ENCODE measurements at places on chromosomes 1 and 21.

DNA sequence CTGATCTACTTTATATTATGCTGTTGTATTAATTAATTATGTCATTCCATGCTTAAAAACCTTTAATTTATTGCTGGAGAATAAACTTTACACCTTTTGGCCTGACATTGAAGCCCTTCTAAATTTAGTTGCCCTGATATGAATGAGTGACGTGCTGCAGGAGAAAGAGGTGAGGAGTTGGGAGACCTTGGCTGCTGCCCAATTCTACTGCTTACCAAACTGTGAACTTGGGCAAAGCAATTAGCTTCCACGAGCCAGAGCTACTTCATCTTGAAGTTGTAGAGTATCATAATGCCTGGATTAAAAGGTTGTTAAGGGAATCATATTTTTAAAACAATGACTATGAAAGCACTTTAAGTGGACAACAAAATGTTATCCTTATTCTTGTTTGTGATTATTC, 126.8 kb upstream of the DEPDC1 start:
- no peak for DNase-seq

DNA sequence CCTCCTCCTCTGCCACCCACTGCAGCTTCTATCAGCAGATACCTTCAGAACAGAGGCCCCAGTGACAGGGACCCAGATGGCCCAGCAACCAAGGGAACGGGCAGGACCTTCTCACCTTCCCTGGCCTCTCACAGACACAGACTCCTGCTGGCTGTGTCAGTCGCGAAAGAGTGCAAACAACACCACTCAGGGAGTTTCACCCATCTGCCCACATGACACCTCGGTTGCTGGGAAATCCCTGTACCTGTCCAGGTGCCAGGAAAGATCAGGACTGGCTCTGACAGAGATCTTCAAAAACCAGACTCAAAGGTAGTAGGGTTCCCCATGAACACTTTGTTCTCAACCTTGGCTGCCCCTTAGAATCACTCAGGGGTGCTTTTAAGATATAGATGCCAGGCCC, 83.5 kb upstream of the HIVEP3 start:
- DNase-seq: no peak

DNA sequence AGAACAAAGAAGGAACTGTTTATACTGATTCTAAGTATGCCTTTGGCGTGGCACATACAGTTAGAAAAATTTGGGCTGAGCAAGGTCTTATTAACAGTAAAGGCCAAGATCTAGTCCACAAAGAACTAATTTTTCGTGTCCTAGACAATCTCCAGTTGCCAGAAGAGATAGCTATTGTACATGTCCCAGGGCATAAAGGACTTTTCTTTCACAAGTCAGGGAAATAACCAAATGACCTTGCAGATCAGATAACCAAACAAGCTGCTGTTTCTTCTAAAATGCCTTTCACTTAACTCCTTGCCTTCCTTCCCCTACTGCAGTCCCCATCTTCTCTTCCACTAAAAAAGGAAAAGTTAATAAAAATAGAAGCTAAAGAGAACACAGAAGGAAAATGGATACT, 4.0 kb downstream of the TEX50 start:
- DNase-seq: no peak

DNA sequence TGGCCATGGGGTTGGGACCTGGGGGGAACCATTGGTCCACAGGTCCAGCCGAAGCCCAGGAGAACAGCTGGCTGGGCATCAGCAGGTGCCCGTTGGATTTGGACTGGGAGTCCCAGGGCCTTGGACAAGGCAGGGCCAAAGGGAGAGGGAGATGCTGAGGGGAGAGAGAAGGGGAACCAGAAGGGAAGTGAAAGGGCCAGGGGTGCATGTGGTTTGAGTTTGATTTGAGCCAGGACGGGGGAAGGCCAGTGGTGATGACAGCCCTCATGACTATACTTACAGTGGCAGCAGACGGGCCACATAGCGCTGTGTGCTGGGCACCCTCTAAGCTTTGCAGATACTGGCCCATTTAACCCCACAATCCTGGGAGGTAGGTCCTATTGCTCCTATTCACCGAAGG, 18.8 kb downstream of the AGRN start:
- DNase-seq: no peak

- DNase-seq: no peak
Observed at GRCh38 chr1:22487781-22488180, 36.1 kb downstream of the ZBTB40 start.

GRCh38 chr1:207321790-207322645, 540 bp downstream of the CD55 start:
- no peak for DNase-seq

- DNase-seq: no peak
Observed at GRCh38 chr1:191620883-191621282, 537.4 kb upstream of the RGS18 start.

- no peak for DNase-seq
Observed at GRCh38 chr1:181104790-181105133, 16.3 kb downstream of the IER5 start.

GRCh38 chr1:186869526-186870228, 40.9 kb downstream of the PLA2G4A start:
- DNase-seq: no peak

DNA sequence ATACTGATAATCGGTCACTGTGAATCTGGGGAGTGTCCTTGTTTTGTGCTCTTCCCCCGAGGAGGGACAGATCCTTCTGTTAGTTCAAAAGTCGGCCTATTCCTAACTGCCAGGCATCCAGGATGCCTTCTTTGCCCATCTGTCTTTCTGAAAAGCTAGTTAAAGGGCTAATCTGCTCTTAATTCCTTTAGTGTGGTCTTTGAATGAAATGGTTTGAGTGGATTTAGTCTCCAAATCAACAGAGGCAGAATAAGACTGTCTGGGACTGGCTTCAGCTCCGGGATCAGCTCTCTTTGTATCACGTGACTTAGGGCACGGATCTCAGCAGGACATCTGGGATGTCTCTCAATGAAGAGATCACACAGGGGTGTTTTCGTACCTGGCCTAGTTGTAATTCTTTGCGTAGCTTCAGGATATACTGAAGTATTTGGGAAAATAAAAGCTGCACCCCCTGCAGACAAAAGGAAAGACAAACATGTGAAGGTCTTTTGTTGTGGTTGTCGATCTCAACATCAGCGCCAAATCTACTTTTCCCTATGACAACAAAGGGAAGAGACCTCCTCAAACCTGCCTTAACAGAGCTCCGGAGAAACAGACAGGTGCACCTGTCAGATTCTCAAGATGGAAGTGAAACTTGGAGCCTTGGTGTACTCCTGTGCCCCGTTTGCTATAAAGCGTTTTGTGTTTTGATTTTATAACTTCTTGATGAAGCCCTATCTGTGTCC, 97.9 kb downstream of the ERG start:
- DNase-seq: no peak

GRCh38 chr21:25491267-25491666, 116.0 kb downstream of the MRPL39 start:
- DNase-seq: no peak

- DNase-seq: no peak
Observed at GRCh38 chr1:156627313-156627880, 8.2 kb downstream of the HAPLN2 start.

GRCh38 chr1:44024903-44025525, 6.2 kb downstream of the SLC6A9 start:
- no peak for DNase-seq

- DNase-seq: no peak
Observed at GRCh38 chr1:86380257-86380861, 15.8 kb downstream of the ODF2L start.

DNA sequence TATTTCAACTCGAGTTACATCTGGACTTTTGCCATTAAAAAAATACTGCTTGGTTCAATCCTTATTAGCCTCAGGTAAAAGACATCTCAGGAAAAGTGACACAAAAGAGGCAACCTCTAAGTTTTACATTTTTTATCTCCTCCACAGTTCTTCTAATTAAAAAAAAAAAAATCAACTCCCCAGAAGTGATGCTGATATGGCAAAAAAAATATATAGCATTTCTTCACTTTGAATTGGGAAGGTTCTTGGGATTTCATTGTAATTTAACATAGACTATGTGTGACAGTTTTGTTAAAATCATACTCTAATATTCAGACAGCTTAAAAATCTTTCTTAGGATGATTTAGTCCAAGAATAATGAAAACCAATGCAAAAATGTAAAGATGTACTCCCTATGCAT, 87.9 kb downstream of the LRRC8C start:
- no peak for DNase-seq

- no peak for DNase-seq
Observed at GRCh38 chr1:232728507-232729263, 76.5 kb upstream of the MAP10 start.

DNA sequence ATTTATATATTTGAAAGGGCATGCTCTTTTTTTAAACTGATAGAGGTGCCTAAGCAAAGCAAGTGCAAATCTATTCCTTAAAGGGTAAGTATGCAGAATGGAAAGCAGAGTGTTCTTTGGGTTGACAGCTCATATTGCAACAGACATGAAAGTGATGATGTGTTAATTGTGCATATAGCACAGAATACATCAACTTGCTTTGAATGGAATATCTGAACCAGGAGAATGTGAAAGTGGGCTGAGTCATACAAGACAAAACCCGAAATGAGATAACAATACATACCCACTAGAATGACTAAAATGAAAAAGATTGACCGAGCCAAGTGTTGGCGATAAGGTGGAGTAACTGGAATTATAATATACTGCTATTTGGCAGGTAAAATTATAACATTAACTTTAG, 4.3 kb downstream of the CR1 start:
- DNase-seq: no peak

DNA sequence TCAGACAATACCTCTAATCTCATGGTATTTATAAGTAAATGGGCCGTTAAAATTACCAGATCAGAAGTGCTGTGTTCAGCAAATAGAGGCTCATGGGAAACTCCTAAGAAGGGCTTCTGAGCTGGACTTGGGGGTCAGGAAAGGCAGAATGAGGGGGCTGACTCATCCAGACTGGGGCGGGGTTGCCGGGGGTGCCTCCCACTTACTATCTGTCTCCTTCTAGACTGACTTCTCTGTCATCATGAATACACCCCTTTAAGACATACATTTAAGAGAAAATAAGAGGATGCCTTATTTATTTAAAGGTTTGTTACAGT, 96.0 kb upstream of the ERRFI1 start:
- DNase-seq: no peak

DNA sequence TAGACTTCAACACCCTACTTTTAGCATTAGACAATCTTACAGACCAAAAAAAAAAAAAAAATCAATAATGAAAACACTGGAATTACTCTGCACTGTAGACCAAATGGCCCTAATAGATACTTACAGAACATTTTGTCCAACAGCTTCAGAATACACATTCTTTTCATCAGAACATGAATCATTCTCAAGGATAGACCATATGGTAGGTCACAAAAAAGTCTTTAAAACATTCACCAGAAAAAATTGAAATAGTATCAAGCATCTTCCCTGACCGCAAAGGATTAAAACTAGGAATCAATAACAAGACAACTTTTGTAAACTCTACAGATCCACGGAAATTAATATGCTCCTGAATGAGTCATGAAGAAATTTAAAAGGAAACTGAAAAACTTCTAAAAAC, 22.5 kb downstream of the ZNF670 start:
- no peak for DNase-seq

- no peak for DNase-seq
Observed at GRCh38 chr1:145858238-145858900, 512 bp downstream of the PIAS3 start.

DNA sequence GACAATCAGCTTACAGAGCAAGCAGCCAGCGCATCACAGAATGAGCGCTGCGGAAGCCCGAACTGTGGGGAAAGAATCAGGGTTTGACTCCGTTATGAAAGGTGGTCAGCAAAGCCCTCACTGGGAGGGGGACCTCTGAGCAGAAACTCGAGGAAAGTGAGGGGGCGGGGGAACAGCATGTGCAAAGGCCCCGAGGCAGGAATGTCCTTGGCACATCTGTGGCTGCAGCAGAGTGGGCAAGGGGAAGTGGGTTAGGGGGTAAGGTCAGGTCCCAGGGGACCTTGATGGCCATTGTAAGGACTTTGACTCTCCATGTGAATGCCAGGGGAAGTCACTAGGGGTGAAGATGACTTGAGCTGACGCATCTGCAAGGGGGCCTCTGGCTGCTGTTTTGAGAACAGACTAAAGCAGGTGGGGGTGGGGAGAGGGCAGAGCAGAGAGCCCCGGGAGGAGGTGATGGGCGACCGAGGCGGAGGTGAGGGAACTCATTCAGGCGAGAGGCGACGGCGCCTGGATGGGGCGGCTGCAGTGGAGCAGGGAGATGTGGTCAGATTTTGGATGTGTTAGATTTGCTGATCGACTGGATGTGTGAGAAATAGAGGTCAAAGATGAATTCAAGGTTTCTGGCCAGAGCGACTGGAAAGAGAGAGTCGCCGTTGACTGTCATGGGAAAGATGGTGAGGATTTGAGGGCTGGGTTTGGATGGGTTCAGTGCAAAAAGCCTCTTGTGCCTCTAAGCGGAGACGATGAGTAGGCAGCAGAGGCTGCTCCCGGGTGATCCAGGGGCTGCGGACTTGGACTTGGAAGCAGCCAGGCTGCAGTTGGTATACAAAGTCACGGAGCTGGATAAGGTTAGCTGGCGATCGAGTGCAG, 108.0 kb upstream of the ZBTB40 start:
- DNase-seq: no peak

GRCh38 chr1:182806015-182806678, 16.6 kb downstream of the NPL start:
- no peak for DNase-seq

GRCh38 chr21:45088729-45089128, 14.3 kb downstream of the ADARB1 start:
- DNase-seq: no peak

DNA sequence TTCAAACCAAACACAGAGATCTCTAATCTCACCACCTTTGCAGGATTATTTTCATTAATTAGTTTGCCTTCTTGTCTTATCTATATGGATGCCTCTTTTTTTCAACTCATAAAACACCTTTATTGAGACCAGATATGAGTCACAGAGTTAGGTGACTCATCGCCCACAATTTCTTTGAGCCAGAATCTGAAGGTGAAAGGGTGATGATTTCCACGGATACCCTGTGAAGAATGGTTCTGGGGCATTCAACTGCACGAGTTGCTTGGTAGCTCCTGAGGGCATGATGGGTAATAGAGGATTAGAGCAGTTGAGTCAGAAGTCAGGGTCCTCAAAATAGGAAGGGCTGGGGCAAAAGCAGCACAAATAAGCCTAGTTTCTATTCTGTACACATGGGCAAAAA, 128.2 kb downstream of the TBX19 start:
- DNase-seq: peak; percentile 13

DNA sequence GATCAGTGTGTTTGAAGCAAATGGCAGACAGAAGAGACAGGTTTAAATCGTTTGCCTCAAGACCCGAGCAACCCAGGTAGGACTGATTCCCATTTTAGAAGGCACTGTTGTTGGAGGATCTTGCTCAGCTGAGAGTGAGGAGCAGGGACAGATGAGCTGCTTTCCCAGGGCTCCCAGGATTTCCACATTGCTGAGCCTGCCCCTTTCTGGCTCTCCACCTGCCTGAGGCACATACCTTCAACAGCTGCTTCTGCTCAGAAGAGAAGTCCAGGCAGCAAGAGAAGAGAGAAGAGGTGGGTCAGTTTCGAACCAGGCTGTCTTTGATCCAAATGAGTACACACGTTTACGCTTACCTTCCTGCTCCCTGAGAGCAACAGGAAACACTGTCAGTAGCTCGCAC, 5.7 kb downstream of the TNNT2 start:
- DNase-seq: no peak

- no peak for DNase-seq
Observed at GRCh38 chr1:25813734-25814471, 5.9 kb upstream of the MTFR1L start.
